ENCODE measurements at places on chromosomes 3 and 15.

DNA sequence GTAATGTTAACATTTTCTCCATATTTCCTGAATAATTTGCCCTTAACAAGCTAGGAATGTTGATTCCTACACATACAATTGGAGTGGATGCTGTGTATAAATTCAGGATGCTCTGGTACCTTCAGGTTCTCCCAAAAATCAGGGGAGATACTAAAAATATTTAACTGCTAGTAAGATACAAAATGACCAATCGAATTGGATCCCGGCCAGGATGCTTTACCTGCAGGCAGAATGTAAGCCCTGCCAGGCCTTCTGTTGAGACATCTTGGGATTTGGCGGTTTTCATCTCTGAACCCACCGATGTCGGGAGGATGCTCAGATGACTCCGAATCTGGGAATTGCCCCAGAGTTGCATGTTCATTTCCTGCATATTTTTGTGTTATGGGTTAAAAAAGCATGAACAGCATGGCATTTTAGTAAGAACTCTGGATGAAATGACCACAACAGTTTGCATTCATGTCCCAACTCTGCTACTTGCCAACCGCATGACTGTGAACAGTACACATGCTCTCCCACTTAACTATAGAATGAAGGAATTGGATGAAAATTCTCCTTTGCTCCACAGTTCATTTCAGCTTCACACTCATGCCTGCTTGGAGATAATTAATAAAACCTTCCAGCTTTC, 241.4 kb upstream of the TBL1XR1 start:
- no peak for DNase-seq

- DNase-seq: no peak
Measured at GRCh38 chr3:144585953-144586352, 614.3 kb downstream of the DIPK2A start.

GRCh38 chr3:50154840-50155490, at the start of gene SEMA3F:
Gene SEMA3F, plus strand, starts transcription at chr3:50155324. Its CDS starts 4,299 bp downstream, at chr3:50159623.
- peak; percentile 27 for DNase-seq

DNA sequence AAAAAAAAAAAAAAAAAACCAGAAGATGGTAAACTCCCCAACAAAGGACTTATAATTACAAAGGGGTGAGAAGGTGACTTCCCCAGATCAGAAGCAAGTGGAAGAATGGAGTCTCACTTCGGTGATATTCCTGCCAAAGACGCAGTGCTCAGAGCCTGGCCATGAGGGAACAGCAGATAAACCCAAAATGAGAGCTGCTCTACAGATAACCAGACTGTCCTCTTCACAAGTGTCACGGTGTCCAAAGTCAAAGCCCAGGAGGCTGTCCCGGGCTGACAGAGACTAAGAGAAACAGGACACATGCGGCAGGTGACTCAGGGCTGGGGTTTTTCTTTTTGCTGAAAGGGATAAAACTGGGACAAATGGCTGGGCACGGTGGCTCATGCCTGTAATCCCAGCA, 48.8 kb downstream of the HMCES start:
- DNase-seq: no peak

DNA sequence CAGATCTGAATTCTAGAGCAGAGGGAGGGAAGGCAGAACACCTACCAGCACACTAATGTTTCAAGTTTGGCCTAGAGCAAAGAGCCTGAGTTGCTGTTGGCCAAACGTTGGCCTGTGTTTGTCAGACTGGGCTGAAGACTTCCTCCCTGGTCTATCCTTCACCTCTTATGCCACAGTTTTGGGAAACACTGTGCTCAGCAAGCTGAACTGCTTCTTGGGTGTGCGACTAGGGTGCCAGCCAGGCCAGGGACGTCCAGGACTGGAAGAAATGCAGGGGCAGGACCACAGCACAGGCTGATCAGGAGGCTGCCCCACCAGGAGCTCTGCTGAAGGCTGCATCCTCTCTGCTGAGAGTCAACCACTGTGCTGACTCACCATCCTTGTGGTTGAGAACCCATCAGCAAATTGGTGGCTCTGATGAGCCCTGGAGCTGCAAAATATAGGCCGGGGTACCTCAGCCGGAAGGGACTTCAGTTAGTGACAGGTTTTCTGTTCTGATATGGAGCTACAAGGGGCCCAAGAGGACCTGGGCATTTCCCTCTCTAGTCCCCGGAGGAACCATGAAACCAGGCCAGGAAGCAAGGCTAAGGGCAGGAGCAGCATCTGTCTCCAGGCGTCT, 131.6 kb upstream of the RASGRP1 start:
- DNase-seq: no peak

DNA sequence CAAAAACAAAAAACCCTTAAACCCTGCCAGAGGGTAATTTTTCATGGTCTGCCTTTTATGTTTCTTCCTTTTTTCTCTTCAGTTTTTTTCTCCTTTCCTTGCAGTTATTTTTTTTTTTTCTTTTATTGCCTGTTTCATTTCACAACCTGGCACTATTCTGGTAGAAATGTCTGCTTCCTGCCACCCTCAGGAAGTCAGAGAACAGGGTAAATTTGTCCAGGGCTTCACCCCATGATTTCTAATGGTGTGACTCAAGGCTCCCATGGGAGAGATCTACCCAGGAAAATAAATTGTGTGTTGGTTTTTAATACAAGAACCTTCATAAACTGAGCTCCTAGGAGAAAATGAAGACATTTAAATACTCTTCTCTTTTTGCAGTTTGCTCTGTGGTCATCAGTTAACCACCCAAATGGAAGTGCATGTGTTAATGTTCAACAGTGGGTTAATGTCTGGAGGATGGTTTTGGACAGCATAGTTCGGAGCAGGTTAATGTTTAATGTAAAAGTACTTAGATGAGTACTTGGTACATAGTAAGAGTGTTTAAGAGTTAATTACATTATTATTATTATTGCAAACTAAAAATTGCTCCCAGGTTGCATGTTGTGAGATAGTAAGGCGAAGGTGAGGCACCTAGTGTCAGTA, 45.9 kb downstream of the CGNL1 start:
- DNase-seq: no peak

DNA sequence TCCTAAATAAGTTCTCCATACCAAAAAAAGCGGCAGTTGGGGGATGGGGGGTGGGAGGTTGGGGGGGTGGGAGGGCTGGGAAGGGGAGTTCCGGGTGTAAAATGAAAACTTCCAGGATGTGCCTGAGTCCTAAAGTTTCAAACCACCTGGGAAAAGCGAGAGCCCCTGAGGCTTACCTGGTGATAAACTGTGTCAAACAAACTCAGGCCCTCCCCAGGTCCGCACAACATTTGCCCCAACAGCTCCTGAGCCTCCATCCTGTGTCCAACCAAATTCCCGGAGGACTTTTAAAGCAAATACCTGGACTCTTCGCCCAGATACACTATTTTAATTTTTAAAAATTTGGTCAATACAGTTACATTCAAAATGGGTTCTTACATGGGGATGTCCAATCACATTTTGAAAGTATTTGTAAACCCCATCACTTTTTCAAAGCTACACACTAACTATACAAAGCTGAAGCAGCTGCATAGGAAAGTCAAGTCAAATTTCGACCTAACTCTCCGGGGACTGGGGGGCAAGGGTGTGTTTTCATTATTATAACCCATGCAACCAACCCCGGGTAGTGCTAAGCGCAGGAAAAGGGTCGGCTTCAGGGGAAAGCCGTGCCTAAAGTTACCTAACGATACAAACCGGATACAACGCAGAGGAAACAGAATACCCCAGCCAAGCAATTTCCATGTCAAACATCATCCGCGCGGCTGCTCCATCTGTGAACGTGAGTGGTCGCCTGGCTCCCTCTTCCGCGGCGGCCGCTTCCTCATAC, 685 bp upstream of the FOXB1 start:
- no peak for DNase-seq

All from LNCaP clone FGC (cell line).